ENCODE measurements at places on chromosomes 7 and 10. TPM values are rescaled to one million over a fixed set of nuclear protein-coding genes. Genes with fewer than 3 reads are reported as not detected.

- no peak for DNase-seq
Observed at GRCh38 chr10:72133517-72133916, 45.2 kb upstream of the SPOCK2 start.

DNA sequence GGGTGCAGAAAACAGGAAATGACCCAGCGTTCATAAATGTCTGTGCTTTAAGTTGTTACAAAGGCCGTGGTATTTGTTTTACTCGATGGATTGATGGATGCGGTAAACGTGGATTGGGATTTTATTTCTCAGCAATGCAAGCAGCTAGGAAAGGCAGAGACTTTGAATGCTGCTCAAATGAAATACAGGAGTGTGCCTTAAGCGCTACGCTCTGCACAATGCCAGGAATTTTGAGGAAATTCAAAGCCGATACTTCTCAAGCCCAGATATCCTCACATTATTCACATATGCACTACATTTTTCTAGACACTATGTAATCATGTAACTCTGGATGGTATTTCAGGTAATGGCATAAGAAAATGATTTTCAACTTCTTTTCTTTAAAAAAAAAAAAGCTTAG is 514.3 kb upstream of the ADARB2 start:
- DNase-seq, result no peak

DNA sequence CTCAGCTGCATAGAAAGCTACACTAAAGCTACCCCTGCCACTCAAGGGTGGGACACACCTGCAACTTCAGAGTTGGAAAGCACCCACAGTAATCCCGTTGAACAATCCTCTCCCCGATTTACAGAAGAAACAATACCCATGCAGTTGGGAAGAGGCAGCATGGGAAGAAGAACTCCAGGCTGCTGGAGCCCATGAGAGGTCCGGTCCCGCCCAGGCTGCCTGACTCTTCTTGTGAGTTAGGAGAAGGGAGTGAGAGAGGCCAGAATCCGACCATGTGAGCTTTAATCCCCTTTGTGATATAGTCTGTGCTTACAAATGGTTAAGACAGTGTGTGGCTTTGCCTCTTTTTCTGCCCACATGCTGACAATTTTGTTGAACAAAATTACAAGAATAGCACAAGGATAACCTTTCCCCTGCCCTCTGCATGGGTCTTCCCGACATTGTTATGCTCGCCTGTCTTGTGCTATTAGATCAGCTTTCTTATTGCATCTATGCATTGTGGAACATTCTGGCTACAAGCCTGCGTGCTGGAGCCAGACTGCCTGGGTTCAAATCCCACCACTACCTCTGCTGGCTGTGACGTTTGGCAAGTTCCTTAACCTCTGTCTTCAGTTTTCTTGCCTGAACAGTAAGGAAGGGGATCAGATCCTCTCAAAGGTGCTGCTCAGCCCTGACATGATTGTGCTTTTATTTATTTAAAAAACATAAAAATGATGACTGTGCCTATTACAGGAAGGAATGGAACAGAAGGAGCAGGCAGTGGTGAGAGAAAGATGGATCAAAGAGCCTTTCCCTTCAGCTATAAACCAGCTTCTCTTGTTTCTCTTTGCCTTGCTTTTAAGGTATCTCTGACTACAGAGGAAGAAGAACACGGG is 56.0 kb downstream of the BPGM start:
- no peak for DNase-seq

DNA sequence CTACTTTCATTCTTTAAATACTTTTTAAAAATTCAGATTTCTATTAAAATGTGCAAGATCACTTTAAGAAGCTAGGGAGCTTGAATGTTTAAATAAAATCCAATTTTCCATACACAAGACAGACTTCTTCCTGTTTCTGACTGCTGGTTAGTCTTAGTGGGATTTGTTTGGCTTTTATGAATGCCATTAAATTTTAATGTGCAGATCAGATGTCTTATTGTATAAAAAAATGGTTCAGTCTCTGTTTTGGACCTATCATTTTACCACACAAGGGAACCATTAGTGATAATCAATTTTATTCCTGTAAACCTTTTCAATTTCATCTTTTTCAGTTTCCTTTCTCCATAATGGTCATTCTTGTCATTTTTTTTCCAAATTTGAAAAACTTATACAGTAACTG is 63.2 kb downstream of the VCL start:
- DNase-seq, result no peak

DNA sequence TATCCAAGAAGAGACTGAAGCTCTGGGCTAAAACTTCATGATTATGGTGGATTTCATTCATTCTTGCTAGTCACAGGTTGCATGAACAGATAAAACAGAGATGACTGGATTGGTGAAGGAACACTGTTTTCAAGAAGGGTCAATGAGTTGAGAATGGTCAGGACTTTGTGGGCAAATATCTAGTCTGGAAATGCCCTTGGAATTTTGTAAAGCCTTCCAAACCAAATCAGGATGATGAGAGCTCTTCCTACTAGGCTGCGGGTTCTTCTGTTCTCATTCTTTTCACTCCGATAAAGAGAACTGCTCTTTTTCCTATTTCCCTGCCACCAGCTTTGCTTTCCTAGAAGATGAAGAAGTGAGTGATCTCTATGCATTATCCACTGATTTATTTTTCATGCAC is 171.4 kb downstream of the ARID5B start:
- DNase-seq, result no peak

DNA sequence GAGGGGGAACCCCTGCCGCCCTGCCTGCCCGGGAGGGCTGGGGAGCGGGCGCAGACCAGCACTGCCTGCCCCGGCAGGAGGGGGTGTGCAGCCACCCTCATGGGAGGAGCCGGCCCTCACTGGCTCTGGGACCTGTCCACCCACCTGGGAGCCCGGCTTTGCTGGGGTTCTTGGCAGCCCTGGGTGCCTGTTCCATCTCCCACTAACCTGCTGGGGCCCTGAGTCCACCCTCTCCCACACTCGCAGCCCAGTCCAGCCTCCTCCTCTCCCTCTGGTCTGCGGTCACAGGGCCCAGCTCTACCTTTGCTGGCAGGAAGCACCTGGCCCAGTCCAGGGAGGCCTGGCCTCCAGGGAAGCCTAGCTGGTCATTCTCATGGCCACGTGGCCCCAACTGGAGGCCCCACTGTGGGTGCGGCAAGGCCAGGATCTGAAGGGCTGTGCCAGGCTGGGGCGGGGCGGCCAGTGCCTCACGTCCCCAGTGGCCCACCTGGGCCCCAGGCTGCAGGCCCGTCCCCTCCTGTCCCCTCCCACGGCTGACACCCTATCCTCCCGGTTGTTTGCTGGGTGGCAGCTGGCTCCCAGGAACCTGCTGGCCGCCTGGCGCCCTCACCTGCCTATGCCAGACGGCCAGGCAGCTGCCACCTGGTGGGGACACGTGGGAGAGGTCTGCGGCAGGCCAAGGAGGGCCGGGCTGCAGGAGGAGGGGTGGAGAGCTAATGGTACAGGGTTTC is at the start of gene TMEM184A:
TSS of gene TMEM184A (minus strand) at position 393 of the 731 bp plus-strand sequence. CDS start 721 bp downstream, outside the sequence.
- no peak for DNase-seq

The OR6B1 gene
- not detected for total RNA-seq

The PPP1R17 gene
- not detected for total RNA-seq
